ENCODE measurements at places on chromosomes 1 and 21.
A peak's percentile ranks its signal among the peaks of the same experiment; 100 is the strongest.

GRCh38 chr1:6672558-6672957, 29.1 kb downstream of the DNAJC11 start:
- no peak for DNase-seq

- DNase-seq = no peak
These were observed 5.6 kb downstream of the PANK4 start for GRCh38 chr1:2520806-2521205.

DNA sequence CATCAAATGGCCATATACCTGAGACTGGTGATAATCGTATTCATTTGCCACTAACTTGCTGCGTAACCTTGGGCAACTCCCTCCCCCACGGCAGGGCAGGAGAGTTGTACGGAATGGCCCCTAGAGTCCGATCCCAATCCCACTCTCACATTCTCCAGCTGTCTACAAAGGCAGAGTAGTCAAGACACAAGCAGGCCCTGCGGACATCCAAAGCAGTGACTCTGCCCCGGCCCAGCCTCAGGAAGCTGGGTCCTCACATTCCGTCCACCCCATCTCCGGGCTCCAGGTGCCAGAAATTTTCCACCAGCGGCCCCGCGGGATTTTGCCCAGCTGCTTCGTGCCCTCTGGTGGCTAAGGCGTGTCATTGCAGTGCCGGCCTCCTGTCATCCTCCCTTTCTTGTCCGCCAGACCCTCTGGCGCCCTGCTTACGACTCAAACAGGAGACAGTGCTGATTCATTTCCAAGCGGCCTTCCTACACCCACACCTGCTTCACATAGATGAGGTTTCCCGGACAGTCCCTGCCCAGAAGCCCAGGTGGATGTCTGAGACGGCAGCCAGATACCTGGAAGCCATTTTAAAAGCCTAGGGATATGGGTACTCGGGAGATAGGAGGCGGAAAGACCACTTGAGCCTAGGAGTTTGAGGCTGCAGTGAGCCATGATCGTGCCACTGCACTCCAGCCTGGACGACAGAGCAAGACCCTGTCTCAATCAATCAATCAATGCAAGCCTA, 2.9 kb upstream of the S100A2 start:
- DNase-seq = peak; percentile 90

DNA sequence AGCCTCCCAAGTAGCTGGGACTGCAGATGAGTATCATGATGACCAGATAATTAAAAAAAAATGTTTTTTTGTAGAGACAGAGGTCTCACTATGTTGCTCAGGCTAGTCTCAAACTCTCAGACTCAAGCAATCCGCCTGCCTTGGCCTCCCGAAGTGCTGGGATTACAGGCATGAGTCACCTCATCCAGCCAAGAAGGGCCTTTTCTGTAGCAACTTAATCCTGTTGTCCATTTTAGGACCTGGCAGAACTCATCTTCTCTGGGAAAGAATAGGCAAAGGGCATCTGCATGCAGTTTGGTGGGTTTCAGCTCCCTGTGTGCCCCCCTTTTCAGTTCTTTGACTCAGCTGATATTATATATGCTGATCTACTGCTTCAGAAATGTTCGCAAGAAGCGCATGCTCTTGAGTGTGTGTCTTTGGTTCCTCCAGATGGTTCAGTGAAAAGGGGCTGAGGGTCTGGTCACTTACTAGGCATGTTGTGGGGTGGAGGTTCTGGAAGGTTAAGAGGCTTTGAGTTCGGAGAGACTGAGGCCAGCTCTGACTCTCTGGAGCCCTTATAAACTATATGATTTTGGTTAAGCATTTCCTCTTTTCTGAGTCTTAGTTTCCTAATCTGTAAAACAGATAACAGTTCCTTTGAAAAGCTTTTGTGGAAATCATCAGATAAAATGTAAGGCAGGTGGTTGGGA, 19.4 kb upstream of the SRSF4 start:
- no peak for DNase-seq

Measured in urothelium cell line (cell line).